ENCODE measurements at places on chromosomes 2 and 18. TPM values are rescaled to one million over a fixed set of nuclear protein-coding genes. Genes with fewer than 3 reads are reported as not detected.

The UGP2 gene
- total RNA-seq, result 129 TPM

The ESPNL gene
- not detected for total RNA-seq

The CPO gene
- total RNA-seq, result not detected

The AOX1 gene
- total RNA-seq, result 0.43 TPM

The RETREG2 gene
- 65.0 TPM for total RNA-seq

The C2orf66 gene
- total RNA-seq, result 0.09 TPM

The NYAP2 gene
- not detected for total RNA-seq

The LBX2 gene
- 0.09 TPM for total RNA-seq

The MDH1B gene
- 0.11 TPM for total RNA-seq

The SULT1C2 gene
- total RNA-seq, result under 0.01 TPM

The ATP6V1C2 gene
- under 0.01 TPM for total RNA-seq

The C2orf92 gene
- 2.3 TPM for total RNA-seq

The PID1 gene
- total RNA-seq, result 0.11 TPM

The NFE2L2 gene
- total RNA-seq, result 47.2 TPM

The BOLL gene
- not detected for total RNA-seq

The CFAP210 gene
- not detected for total RNA-seq

The FABP1 gene
- not detected for total RNA-seq

The GAL3ST2 gene
- not detected for total RNA-seq

The TNFAIP6 gene
- total RNA-seq, result not detected

The ITPRIPL1 gene
- 3.3 TPM for total RNA-seq

The G6PC2 gene
- not detected for total RNA-seq

The SPC25 gene
- total RNA-seq, result 1.4 TPM

The IKZF2 gene
- total RNA-seq, result 1.0 TPM

The SLC16A14 gene
- 0.09 TPM for total RNA-seq

The OTOF gene
- total RNA-seq, result 2.5 TPM

The ATOH8 gene
- total RNA-seq, result 36.4 TPM

The SCG2 gene
- under 0.01 TPM for total RNA-seq

The TNS1 gene
- total RNA-seq, result 33.3 TPM

The TUBA4B gene
- not detected for total RNA-seq

The MERTK gene
- 20.5 TPM for total RNA-seq

The KCNF1 gene
- total RNA-seq, result 3.4 TPM

The FIGLA gene
- not detected for total RNA-seq

The HTRA2 gene
- 48.9 TPM for total RNA-seq

The LRRTM1 gene
- total RNA-seq, result not detected

The GCG gene
- not detected for total RNA-seq

The SERPINE2 gene
- total RNA-seq, result 2.2 TPM

The B3GNT7 gene
- total RNA-seq, result 13.0 TPM

The CGREF1 gene
- total RNA-seq, result 1.7 TPM

The ZNF407 gene
- 18.7 TPM for total RNA-seq

The FAM168B gene
- 111 TPM for total RNA-seq

All from dermis lymphatic vessel endothelial cell (primary cell).